ENCODE measurements at places on chromosomes 6 and 20.

GRCh38 chr20:7029019-7029418 lies 261.5 kb downstream of the BMP2 start:
- peak; percentile 1 for DNase-seq

DNA sequence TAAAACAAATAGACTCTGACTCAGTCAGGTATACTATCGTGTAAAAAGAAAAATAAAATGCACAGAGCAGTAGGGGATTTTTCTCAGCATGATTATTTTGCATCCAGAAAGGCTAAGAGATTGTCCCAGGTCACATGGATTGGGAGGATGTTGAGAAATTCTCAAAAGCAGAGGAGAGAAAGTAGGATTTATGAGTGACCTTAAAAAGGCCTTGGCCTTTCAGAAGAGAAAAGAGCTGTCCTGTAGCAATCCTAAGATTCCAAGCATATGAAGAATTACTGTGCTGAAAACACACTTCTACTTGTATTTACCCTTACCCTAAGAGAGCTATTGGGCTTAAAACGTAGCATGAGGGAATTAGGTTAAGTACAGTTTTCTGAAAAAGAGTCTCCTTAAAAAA lies 149.7 kb upstream of the ENPP5 start:
- DNase-seq: no peak

GRCh38 chr6:92892626-92893170 lies 526.7 kb downstream of the EPHA7 start:
- DNase-seq: no peak

DNA sequence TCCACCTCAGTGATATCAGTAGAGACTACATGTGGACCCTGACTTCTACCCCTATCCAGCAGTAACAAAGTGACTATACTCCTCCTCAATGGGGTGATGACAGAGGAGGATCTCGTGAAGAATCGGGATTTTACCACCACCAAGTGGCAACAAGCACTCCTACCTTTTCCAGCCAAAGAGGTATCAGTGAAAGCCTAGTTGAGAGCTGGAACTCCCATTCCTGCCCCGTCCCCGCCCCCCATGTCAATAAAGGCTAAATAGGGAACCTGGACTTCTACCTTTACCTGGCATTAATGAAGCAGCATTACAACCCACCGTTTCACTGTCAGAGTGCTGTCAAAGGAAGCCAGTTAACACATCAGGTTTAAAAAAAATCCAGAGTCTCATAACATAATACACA lies 45.3 kb downstream of the RNF24 start:
- no peak for DNase-seq

DNA sequence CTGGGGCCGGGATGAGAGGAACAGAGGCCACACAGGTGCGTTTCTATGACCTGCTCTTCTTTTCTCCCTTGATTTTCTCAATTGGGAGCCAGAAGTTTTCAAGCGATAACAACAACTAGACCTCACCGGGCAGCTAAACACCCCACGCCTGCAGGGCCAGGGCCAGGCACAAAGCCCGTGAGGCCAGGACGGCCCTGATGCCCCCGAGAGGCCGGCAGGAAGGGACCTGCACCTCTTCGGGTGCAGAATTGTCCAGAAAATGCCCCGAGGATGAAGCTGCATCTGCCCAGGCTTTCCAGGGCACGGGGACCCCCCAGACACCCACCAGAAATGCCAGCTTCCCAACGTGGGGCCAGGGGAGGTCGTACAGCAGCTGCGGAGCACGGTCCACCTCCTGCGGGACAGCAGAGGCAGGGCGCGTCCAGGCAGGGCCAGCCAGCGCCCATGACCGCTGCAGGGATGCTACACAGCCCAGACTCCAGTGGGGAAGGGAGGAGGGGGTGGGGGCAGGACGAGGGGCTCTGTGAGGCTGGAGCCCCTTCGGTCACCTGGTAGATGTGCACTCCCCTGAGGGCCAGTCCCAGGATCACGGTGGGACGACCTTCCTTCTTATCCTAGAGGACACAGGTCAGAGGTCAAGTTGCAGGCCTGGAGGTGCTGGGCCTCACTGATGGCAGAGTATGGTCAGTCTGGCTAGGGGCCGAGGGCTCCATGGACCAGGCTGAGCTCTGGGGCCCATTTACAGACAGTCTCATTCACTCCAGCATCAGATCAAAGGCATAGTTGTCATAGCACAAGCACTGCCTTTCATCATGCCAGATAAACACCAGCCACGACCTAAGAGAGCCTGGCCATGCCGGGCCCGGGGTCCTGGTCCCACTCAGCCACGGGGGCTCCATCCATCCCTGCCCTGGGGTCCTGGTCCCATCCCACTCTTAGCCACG lies 16.4 kb downstream of the FRMD1 start:
- DNase-seq: no peak

DNA sequence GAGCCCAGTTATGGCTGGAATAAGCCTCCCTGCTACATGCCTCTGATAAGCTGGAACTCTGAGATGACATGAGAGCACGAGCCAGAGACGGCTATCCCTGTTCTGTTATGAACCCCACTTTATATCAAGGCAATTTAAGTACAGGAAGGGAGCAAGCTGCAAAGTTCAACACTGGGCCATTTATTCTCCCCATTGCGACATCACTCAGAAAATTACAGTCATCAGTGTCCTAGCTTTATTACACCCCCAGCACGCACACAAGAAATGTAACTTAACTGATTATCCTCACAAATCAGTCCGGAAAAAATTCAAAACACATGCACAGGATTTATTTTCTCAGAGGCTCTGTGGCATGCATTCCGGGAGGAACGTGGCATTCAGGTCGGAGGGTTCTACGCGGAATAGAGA lies 125.3 kb upstream of the SLC2A12 start:
- DNase-seq: no peak

GRCh38 chr6:40000964-40001515 lies 66.8 kb upstream of the MOCS1 start:
- peak; percentile 1 for DNase-seq

- DNase-seq: peak; percentile 0
These were observed 140.8 kb downstream of the FARS2 start for GRCh38 chr6:5401845-5402738.

DNA sequence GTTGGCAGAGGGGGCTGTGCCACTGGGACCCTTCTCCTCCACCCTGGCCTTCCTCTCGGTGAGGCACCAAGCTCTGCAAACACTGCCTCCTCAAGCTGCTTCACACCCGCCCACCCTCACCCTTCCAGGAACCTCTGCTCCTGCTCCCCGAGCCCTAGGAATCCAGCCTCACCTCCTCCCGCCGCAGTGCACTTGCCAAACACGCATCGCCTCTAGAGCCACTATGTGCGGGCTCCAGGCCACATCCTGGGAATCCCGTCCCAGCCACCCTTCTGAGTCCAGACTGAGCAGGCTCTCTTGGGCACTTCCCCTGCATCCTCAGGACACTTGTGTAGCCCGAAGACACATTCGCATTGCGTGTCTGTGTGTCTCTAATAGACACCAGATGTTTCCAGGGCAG lies 18.5 kb downstream of the PSMG4 start:
- DNase-seq: no peak

DNA sequence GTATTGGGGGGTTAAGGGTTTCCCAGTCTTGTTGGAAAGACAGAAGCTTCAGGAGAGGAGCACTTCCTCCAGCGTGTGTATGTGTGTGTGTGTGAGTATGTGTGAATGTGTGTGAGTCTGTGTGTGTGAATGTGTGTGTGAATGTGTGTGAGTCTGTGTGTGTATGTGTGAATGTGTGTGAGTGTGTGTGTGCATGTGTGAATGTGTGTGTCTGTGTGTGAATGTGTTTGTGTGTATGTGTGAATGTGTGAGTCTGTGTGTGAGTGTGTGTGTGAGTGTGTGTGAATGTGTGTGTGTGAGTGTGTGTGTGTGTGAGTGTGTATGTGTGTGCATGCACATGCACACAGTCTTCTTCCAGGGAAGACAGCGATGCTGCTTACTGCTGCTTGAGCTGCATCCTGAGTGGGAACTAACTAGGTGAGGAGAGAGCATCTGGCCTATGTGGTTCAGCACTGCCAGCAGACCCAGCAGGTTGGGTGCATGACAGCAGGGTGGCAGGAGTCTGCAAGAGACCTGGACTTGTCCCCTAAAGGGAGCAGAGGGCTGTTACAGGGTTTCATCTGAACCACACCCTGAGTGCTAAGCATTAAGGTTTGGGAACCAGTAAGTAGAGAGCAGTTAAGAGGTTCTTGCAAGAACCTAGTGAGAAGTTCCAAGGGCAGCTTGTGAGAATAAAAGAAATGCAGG lies 22.7 kb upstream of the CCND3 start:
- no peak for DNase-seq

DNA sequence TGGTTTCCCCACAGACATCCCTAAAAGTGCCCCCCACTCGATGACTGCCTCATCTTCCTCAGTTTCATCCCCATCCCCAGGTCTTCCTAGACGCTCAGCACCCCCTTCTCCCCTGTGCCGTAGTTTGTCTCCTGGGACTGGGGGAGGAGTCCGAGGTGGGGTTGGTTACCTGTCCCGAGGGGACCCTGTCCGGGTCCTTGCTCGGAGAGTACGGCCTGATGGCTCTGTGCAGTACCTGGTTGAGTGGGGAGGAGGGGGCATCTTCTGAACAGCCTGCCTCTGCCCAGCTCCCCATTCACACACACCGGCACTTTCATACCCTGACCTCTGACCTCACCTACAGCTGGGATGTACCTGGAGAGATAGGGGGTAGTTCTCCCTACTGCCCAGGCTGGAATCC lies 2.1 kb downstream of the CUTA start:
- DNase-seq: no peak

GRCh38 chr6:8361259-8361658 lies 74.1 kb downstream of the SLC35B3 start:
- no peak for DNase-seq

DNA sequence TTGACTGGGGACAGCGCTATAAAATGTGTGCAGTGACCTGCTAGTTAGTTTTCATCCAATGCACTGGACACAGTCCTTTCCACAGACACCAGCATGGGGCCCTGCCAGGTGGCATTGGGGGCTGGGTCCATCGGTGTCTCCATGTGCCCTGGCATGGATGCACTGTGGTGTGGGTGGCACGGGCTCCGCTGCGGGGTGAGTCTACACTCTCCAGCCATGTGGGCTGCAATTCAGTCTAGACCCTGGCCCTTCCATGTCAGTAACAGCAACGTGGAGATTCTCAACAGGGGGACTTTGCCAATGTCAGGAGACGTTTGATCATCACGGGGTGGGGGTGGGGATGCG lies 100.0 kb downstream of the RAMACL start:
- no peak for DNase-seq

DNA sequence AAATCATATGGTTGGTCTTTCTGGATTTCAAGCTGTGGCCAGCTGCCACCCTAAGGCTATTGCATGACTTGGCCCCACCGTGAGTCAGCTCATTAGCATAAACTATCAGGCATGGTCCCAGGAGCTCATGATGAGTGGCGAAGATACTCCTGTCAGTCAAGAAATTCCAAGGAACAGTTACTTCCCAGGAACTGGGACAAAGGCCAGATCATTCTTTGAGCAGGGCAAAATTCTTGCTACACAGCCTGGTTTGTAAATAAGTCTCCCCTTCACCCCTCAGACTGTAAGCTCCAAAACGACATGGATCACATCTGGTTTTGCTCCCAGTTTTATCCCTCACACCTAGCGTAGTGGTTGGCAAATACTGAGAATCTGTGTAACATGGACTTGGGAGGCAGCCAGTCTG lies 33.0 kb upstream of the KIAA1586 start:
- no peak for DNase-seq

DNA sequence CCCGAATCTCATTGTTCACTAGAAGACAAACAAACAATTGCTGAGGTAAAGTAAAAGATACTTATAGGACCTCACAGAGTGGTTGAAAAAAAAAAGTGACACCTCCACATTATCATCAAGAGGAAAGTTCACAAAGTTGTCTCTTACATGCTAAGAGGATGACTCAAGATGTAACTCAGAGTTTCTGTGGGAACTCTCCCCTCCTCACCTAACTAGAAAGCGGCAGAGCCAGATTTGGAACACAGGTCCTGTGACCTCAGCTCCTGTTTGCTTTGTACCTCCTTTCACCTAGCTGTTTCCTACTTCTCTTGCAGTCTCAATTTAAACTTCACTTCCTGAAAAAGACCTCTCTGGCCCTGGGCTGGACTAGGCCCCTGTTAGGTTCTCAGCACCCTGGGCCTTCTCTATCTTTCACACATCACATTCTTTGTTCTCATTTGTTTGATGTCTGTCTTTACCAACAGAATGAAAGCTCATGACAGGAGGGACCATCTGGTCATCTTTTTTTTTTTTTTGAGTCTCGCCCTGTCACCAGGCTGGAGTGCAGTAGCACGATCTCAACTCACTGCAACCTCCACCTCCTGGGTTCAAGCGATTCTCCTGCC lies 60.8 kb downstream of the CD24 start:
- DNase-seq: no peak

DNA sequence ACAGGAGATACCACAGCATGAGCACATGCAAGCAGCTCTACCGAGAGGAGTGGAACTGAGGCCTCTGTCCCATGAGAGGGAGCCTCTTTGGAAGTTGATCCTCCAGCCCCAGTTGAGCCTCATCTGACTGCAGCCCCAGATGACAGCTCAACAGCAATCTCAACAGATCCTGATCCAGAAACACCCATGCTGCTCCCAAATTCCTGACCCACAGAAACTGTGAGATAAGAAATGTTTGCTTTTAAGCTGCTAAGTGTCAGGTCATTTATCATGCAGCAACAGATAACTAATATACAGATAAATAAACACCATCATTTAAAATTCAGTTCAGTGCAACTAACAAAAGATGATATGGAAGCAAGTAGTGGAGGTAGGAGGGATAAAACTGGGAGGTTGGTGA lies 4.8 kb upstream of the ARFGEF2 start:
- DNase-seq: no peak

- no peak for DNase-seq
These were observed 241.6 kb upstream of the BTBD3 start for GRCh38 chr20:11675920-11676629.

DNA sequence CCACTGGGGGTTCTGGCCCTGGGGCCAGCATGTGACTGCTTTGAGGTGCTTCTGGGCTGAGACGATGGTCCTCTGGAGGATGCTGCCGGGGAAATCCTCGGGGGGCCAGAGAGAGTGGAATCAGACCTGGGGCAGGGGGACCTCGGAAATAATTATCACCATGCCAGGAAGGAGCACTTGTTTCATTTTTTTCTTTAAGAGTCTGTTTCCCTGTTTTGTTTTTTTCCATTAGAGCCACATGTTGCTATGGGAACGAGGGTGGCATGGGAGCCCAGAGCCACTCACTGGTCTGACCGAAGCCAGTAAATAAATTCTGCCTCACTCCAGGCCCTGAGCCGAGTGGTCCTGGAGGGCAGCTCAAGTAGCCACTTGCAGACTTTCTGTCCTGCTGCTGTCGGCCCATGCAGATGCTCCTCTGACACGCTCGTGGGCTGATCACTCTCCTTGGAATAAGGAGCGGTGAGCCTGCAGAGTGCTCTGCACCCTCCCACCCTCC lies 365.1 kb downstream of the ZFAND3 start:
- DNase-seq: peak; percentile 22

DNA sequence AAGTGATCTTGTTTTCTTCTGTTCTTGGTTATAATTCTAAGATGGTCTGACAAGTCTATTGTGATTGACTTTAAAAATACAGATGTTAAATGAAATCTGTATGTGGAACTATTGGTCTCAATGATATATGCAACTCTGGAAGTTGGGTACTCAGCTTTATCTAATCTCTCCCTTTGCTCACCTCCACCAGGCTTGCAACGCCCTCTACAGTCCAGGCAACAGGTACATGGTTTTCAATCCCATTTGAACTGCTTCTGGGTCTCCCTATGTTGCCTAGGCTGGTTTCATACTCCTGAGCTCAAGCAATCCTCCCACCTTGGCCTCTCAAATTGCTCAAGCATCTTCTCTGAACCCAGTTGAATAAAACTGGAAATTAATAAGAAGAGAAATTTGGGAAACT lies 25.6 kb upstream of the HLA-DQB1 start:
- no peak for DNase-seq

Measured in NCI-H1092 treated with DMSO at 0.1 percent for 48 hours (cell line).